ENCODE measurements at places on chromosomes 13 and 19. TPM values are rescaled to one million over a fixed set of nuclear protein-coding genes. Genes with fewer than 3 reads are reported as not detected.

- DNase-seq = no peak
Observed at GRCh38 chr13:34076943-34077703, 259.2 kb downstream of the RFC3 start.

DNA sequence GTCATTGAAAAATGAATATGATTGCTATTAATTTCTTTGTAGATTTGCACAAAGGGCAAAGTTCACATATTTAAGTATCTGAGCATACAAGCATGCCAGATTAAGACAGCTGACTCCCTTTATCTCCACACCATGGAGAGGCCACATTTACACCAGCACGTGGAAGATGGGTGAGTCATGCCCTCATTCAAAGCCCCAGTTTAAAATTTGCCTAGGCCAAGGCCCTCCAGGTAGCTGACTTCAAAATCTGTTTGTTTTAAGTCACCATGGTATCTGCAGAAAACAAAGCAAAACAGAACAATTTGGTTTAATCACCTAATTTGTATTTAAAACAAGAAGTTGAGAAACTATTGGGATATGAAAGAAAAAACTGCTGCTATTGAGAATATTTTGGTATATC is 109.2 kb downstream of the ESD start:
- DNase-seq = no peak

GRCh38 chr13:74554569-74555275 is 420.5 kb upstream of the KLF12 start:
- no peak for DNase-seq

DNA sequence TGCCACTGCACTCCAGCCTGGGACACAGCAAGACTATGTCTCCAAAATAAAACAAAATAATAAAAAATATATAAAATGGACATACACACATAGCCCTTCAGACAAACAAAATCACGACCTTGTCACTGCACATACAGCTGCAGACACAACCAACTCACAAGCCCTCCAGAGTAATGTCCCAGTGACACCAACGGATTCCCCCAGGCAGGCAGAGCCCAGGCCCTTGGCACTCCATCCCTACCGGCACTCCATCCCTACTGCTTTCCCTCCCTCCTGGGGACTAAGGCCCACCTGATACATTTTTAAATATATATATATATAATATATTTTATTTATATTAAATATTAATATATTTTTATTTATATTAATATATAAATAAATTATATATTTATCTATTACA is 18.5 kb downstream of the ZNF101 start:
- DNase-seq = no peak

The CLIP3 gene
- 44.7 TPM for total RNA-seq

- no peak for DNase-seq
Observed at GRCh38 chr13:44147648-44148047, 226.0 kb upstream of the SERP2 start.

DNA sequence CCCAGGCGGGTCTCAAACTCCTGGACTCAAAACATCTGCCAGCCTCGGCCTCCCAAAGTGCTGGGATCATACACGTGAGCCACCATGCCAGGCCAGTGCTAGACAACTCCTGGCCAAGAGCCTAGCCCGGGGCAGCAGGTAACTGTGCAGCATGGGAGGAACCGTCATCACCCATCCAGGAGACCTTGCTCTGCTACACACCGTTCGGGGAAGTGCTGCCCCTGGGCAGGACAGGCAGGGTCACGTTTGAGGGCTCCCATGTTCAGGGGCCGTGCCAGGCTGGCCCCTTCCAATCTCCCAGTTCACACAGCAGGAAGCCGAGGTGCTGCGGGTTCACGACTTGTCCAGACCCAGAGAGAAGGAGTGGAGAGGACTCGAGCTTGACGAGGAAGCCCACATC is 35.1 kb downstream of the NAXD start:
- DNase-seq = no peak

DNA sequence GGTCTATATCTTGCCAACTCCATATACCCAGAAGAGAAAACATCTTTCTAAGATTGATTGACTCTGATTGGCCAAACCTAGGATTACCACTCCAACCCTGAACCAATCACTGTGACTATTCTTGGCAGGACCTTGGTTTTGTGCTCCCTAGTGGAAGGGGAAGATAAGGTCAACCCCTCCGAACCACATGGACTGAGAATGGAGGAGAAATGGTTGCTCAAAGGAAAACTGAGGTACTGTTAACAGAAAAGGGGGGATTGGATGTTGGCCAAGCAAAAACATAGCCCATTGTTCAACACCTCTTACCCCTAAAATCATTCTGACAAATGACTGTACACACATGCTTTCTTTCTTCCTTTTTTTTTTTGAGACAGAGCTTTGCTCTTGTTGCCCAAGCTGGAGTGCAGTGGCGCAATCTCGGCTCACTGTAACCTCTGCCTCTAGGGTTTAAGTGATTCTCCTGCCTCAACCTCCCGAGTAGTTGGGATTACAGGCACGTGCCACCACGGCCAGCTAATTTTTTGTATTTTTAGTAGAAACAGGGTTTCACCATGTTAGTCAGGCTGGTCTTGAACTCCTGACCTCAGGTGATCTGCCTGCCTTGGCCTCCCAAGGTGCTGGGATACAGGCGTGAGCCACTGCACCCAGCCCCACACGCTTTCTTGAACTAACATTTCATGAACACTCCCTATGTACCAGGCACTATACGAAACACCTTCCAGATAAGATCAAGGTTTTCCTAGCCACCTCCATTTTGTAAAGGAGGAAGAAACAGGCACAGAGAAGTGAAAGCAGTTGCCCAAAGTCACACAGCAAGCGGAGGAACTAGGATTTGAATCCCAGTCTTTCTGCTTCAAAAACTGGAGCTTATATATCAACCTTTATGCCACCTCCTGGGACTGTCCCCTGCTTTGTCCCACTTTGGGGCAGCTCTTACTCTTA is 6.5 kb downstream of the MEIOSIN start:
- DNase-seq = no peak

The ATP8A2 gene
- 0.59 TPM for total RNA-seq

- no peak for DNase-seq
Observed at GRCh38 chr19:5968431-5969373, 9.2 kb downstream of the RANBP3 start.

Measured in tibial nerve (tissue), 4 donors.